Activated T-helper 17 cell treated with anti-CD3 and anti-CD28 coated beads, Interleukin-2, amount 50 U/mL, for 72 hours (primary cell): ENCODE measurements at places on chromosomes 3 and 15. TPM values are rescaled to one million over a fixed set of nuclear protein-coding genes. Genes with fewer than 3 reads are reported as not detected.
A peak's percentile ranks its signal among the peaks of the same experiment; 100 is the strongest.

- H3K36me3 ChIP-seq = no peaks in the 10 kb centered on the region
- H3K4me3 ChIP-seq = no peak overlapping the region
- H3K4me1 ChIP-seq = no peaks in the 10 kb centered on the region
- no peak overlapping the region for H3K27ac ChIP-seq
- no peak for ATAC-seq
Measured at GRCh38 chr3:37500518-37500917, 326.1 kb upstream of the LRRFIP2 start.

- H3K27me3 ChIP-seq = peaks cover 22% of the 10 kb centered on the region
- H3K36me3 ChIP-seq = no peaks in the 10 kb centered on the region
- H3K27ac ChIP-seq = no peak overlapping the region
- H3K4me1 ChIP-seq = no peaks in the 10 kb centered on the region
Measured at GRCh38 chr15:89034305-89034704, 54.0 kb upstream of the ABHD2 start.

GRCh38 chr3:69020857-69021256 lies 7.4 kb upstream of the EOGT start:
- H3K4me3 ChIP-seq = no peak overlapping the region
- H3K4me1 ChIP-seq = no peaks in the 10 kb centered on the region
- peaks cover 68% of the 10 kb centered on the region for H3K36me3 ChIP-seq
- no peaks in the 10 kb centered on the region for H3K27me3 ChIP-seq

DNA sequence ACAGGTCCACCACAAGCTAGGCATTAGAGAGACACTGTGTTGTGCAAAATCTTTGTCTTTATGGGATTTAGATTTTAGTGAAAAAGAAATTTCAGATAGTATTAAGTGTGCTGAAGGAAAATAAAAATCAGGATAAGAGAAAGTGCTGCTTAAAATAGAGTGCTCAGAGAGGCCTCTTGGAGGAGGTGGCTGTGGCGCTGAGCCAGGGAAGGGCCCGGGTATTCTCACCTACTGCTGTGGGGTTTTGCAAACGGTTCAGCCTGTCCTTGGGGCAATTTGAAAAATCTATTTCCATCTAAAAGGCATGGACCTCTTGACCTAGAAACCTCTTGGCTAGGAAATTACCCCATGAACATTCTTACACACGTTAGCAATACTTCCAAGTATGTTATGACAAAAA lies 267.7 kb downstream of the TJP1 start:
- no peak overlapping the region for H3K27ac ChIP-seq
- no peak for ATAC-seq
- no peaks in the 10 kb centered on the region for H3K36me3 ChIP-seq
- H3K4me1 ChIP-seq = no peaks in the 10 kb centered on the region

DNA sequence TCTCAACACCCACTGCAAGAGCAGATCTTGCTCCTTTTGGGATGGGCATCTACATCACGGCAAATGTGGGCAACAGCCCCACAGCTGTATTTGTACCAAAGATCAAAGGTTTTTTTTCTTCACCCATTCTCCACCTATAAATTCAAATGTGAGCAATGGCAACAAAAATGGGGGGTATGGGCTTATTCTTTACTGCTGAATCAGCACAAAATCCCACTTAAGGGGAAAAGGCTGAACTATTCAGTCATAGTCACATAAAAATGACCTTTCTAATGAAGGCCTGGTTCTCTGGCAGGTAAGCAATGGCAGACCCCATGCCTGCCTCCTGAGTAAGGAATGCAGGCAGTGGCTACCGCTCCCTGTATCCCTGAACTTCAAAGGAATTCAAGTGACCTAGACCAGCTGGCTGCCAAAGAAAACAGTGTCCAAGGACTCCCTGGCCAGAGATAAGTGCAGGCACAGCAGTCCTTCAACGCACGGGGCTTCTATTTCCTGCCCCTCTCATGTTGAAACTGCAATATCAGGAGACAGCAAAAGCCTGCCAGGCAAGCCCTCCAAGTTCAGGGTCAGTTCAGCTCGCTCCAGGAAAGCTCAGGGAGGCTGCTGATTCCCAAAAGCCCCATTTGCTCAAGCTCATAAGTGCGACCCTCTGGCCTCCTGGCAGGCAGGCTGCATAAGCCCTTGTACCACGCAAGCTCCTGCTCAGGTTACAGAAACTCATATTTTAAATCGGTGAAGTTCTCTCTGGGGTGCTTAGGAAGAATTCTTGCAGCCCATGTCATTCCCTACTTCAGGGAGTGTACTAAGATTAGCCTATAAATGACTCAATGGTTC lies 134.1 kb downstream of the PDZRN3 start:
- no peak for ATAC-seq
- no peak overlapping the region for H3K4me3 ChIP-seq
- no peak overlapping the region for H3K27ac ChIP-seq
- no peaks in the 10 kb centered on the region for H3K36me3 ChIP-seq

- H3K27ac ChIP-seq = peak overlapping the region; percentile 49
- H3K36me3 ChIP-seq = peaks cover 74% of the 10 kb centered on the region
- H3K27me3 ChIP-seq = no peaks in the 10 kb centered on the region
- peaks cover 7% of the 10 kb centered on the region for H3K4me1 ChIP-seq
- H3K4me3 ChIP-seq = no peak overlapping the region
- ATAC-seq = peak; percentile 83
Measured at GRCh38 chr3:105722943-105723556, 145.8 kb downstream of the CBLB start.

GRCh38 chr3:45318689-45319088 lies 69.7 kb upstream of the LARS2 start:
- no peaks in the 10 kb centered on the region for H3K36me3 ChIP-seq
- no peak overlapping the region for H3K4me3 ChIP-seq
- no peaks in the 10 kb centered on the region for H3K4me1 ChIP-seq
- peaks cover 6% of the 10 kb centered on the region for H3K27me3 ChIP-seq

- H3K4me3 ChIP-seq = no peak overlapping the region
- no peak overlapping the region for H3K27ac ChIP-seq
- H3K27me3 ChIP-seq = peaks cover 23% of the 10 kb centered on the region
- H3K36me3 ChIP-seq = no peaks in the 10 kb centered on the region
Measured at GRCh38 chr15:80526556-80527340, 122.6 kb downstream of the ARNT2 start.

- no peak for ATAC-seq
- no peaks in the 10 kb centered on the region for H3K27me3 ChIP-seq
- H3K4me3 ChIP-seq = no peak overlapping the region
- no peaks in the 10 kb centered on the region for H3K36me3 ChIP-seq
Measured at GRCh38 chr15:90153658-90154057, 47.5 kb upstream of the SEMA4B start.

DNA sequence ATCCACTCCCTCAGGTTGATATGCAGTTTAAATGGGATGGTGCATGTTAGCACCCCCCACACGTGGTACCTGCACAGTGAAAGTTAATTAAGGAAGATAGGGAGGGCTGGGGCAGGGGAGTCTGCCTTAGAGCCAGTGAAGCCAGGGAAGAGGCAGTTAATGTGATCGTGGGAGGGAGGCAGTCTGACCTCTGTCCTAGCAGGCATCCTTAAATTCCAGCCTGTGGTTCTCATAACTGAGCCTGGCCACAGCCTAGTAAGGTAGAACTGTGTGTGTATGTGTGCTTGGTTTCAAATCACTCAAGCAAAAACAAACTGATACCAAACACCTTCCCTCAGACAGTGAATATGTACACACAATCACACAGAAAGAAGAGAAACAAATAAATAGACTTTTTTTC lies 319.1 kb upstream of the TLE3 start:
- no peak for ATAC-seq
- no peaks in the 10 kb centered on the region for H3K4me1 ChIP-seq
- no peaks in the 10 kb centered on the region for H3K36me3 ChIP-seq

The CPA3 gene
- not detected for total RNA-seq

The PRICKLE2 gene
- not detected for total RNA-seq
